PC-3 (cell line): ENCODE measurements at places on chromosomes 5 and 9.
A peak's percentile ranks its signal among the peaks of the same experiment; 100 is the strongest.

- DNase-seq, result no peak
- no peaks in the 10 kb centered on the region for H3K27me3 ChIP-seq
- no peaks in the 10 kb centered on the region for H3K36me3 ChIP-seq
- H3K4me1 ChIP-seq, result peaks cover 46% of the 10 kb centered on the region
- H3K27ac ChIP-seq, result peak overlapping the region; percentile 97
Observed at GRCh38 chr9:114722937-114723620, 41.1 kb upstream of the TEX48 start.

DNA sequence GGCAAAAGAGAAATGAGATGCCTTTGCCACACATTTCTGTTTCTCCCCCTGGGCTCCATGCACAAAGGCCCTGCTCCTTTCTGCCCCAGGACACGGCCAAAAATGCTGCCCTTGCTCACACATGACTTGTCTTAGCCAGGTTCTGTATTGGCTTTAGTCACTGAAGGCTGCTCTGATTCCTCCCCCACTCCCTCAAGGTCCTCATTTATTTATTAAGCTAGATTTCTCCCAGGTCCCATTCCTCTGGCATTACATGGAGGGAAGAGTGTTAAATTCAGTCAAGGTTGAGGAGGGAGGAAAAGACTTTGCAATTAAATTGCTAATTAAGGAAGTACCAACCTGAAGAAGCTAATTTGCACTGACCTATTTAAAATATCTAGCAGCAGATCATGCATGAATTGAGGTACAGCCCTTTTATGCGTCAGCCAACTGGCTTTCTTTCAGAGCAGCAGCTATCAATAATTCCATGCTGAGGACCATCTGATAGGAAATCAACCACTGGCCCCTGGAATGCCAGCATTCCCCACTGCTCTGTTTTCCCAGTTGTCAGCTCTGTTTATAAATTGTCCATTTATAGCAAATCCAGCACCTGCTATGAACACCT lies 81.2 kb upstream of the MAP3K1 start:
- H3K4me1 ChIP-seq, result peaks cover 27% of the 10 kb centered on the region
- H3K36me3 ChIP-seq, result no peaks in the 10 kb centered on the region
- H3K27ac ChIP-seq, result no peak overlapping the region
- no peak overlapping the region for H3K4me3 ChIP-seq
- no peaks in the 10 kb centered on the region for H3K27me3 ChIP-seq

GRCh38 chr5:135137146-135137915 lies 103.3 kb upstream of the PITX1 start:
- H3K4me3 ChIP-seq, result no peak overlapping the region
- peaks cover 60% of the 10 kb centered on the region for H3K4me1 ChIP-seq
- no peak for DNase-seq

DNA sequence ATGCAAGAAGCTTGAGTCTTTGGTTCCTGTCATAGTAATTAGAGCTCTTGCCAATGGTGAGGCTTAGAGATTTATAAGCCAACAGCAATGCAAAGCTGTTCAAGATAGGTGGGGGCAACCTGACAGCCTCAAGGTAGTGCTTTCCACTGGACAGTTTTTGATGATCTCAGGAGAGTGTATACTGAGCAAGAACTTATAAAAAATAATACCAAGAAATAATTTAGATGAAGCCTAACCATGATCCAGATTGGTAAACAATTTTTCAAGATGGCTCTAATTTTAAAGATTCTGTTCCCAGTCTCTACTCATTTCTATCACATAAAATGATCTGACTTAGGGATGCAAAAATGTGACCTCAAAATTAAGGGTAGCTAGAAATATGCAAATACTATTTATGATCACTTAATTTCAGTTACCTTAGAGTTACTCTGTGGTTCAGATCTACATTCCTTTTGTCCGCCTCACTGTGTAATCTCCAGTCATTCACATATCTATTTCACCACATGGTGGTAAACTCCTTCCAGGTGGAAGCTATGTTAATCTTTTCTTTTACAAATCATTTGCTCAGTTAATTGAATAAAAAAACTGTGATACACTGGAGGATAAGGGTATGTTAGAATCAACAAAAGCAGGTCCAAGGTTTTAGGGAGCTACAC lies 1228.0 kb upstream of the C9orf72 start:
- H3K27ac ChIP-seq, result no peak overlapping the region
- no peaks in the 10 kb centered on the region for H3K36me3 ChIP-seq
- peaks cover 9% of the 10 kb centered on the region for H3K4me1 ChIP-seq
- DNase-seq, result peak; percentile 70

- H3K4me3 ChIP-seq, result no peak overlapping the region
- H3K4me1 ChIP-seq, result no peaks in the 10 kb centered on the region
- DNase-seq, result peak; percentile 37
- H3K36me3 ChIP-seq, result no peaks in the 10 kb centered on the region
- no peak overlapping the region for H3K27ac ChIP-seq
- H3K27me3 ChIP-seq, result no peaks in the 10 kb centered on the region
Observed at GRCh38 chr5:53151713-53152458, 42.3 kb upstream of the MOCS2 start.

- no peaks in the 10 kb centered on the region for H3K4me1 ChIP-seq
- DNase-seq, result no peak
- H3K4me3 ChIP-seq, result no peak overlapping the region
- no peaks in the 10 kb centered on the region for H3K36me3 ChIP-seq
- H3K27me3 ChIP-seq, result peaks cover 41% of the 10 kb centered on the region
- no peak overlapping the region for H3K27ac ChIP-seq
Observed at GRCh38 chr5:172541773-172542136, 87.4 kb upstream of the SH3PXD2B start.

GRCh38 chr5:156589104-156589945 lies 260.8 kb upstream of the PPP1R2B start:
- no peaks in the 10 kb centered on the region for H3K4me1 ChIP-seq
- no peaks in the 10 kb centered on the region for H3K27me3 ChIP-seq

DNA sequence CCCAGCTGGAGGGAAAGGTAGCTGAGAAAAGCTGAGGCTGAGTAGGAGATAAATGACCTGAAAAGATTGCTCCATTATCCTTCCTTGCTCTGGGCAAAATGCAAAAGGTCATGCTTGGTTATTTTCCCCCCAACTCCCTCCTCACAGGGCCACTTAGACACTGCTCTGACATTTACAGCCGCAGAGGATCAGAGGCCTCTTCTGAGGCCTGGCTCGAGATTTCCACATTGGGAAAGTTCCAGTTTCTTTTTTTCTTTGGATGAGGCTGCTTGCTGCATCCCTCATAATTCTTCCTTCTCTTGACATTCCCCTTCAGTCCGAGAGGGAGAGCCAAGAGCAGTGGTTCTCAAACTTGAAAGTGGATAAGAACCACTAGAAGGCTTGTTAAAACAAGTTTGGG lies 60.1 kb upstream of the HSPA9 start:
- H3K36me3 ChIP-seq, result no peaks in the 10 kb centered on the region
- H3K4me3 ChIP-seq, result no peak overlapping the region
- no peaks in the 10 kb centered on the region for H3K27me3 ChIP-seq
- H3K27ac ChIP-seq, result no peak overlapping the region
- DNase-seq, result no peak

DNA sequence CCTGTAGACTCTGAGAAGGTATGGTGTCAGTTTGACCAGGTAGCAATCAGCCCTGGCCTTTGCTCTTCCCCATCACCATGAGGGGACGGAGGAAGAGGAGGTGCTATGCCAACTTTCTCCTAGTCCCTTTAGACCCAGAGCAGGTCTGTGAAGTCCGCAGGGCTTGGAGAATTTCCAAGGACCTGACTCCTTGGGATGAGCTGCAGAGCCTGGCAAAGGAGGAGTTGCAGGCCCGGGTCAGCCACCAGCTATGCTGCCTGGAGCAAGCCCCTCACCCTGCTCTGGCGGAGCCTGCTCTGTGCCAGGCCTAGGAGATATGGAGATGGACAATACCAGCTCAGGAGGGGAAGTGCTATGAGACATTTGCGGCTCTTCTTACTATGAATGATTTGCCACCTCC lies 188.3 kb downstream of the CDK5RAP2 start:
- peaks cover 39% of the 10 kb centered on the region for H3K4me1 ChIP-seq
- H3K4me3 ChIP-seq, result no peak overlapping the region
- DNase-seq, result no peak
- H3K27ac ChIP-seq, result no peak overlapping the region
- H3K36me3 ChIP-seq, result peaks cover 33% of the 10 kb centered on the region

GRCh38 chr5:132546108-132546507 lies 2.8 kb upstream of the IL5 start:
- no peak overlapping the region for H3K27ac ChIP-seq
- H3K36me3 ChIP-seq, result no peaks in the 10 kb centered on the region
- H3K4me1 ChIP-seq, result no peaks in the 10 kb centered on the region
- H3K27me3 ChIP-seq, result no peaks in the 10 kb centered on the region
- no peak for DNase-seq
